T-helper 17 cell (primary cell): ENCODE measurements at places on chromosomes 13 and 19.

- no peak for DNase-seq
Measured at GRCh38 chr13:31725841-31726240, 13.5 kb upstream of the RXFP2 start.

GRCh38 chr13:33348366-33348765 is 62.8 kb upstream of the STARD13 start:
- no peak for DNase-seq

GRCh38 chr19:4206818-4207484 is 22.4 kb upstream of the EBI3 start:
- DNase-seq = no peak

- peak; percentile 12 for DNase-seq
Measured at GRCh38 chr13:106533943-106534638, 1.4 kb downstream of the EFNB2 start.

- DNase-seq = no peak
Measured at GRCh38 chr19:31072451-31072850, 276.8 kb downstream of the TSHZ3 start.

GRCh38 chr19:48795685-48796070 is 15.2 kb downstream of the BCAT2 start:
- DNase-seq = no peak

DNA sequence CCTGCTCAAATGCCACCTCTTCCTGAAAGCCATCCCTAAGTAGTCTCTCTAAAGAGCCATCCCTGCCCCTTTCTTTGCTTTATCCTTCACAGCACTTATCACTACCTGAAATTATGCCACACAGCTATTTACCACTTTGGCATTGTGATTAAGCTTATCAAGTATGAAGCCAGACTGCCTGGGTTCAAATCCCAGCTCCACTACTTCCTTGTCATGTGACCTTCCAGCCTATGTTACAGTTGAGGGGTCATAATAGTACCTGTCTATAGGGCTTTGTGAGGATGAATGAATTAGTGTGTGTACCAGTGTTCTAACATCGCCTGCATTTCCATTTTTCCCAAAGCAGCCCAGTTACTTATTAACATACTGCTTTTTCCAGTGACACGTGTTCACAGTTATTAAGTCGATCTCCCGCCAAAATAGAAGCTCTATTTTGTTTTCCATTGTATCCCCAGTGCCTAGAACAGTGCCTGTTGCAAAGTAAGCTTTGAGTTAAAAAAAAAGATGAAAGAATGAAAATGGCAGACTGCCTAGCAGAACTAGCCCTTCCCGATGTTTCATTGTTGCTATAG is 32.8 kb downstream of the ZSWIM9 start:
- no peak for DNase-seq

DNA sequence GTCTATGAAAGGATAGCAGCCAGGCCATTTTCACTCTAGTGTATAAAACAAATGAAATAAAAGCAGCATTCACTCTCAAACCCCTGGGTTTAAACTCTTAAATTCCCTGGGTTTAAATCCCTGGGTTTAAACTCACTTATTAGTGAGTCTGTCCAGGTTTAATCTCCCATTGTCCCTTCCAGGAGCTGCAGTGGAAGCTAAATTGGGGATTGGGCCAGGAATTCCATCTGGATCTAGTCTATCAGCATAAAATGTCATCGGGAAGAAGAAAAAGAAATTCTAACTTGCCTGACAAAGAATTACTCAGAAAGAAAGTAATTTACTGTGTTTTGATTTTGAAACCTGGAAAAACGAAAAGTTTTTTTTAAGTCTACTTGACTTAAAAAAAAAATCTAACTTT is 54.8 kb downstream of the FRY start:
- no peak for DNase-seq

- no peak for DNase-seq
Measured at GRCh38 chr19:20928371-20928770, 5.3 kb downstream of the ZNF85 start.

DNA sequence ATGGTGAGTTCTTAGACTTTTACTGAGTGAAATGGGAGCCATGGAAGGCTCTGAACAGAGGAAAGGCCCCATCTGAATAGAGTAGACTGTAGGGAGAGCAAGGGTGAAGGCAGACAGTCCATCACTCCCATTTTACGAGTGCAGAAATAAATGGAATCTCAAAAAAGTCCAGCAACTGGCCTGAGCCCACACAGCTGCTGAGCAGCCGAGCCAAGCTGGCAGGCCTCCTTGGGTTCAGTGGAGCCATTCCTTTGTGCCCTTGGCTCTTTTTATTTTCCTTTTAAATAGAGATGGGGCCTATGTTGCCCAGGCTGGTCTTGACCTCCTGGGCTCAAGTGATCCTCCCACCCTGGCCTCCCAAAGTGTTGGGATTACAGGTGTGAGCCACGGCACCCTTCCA is 1.0 kb upstream of the MYH14 start:
- no peak for DNase-seq

DNA sequence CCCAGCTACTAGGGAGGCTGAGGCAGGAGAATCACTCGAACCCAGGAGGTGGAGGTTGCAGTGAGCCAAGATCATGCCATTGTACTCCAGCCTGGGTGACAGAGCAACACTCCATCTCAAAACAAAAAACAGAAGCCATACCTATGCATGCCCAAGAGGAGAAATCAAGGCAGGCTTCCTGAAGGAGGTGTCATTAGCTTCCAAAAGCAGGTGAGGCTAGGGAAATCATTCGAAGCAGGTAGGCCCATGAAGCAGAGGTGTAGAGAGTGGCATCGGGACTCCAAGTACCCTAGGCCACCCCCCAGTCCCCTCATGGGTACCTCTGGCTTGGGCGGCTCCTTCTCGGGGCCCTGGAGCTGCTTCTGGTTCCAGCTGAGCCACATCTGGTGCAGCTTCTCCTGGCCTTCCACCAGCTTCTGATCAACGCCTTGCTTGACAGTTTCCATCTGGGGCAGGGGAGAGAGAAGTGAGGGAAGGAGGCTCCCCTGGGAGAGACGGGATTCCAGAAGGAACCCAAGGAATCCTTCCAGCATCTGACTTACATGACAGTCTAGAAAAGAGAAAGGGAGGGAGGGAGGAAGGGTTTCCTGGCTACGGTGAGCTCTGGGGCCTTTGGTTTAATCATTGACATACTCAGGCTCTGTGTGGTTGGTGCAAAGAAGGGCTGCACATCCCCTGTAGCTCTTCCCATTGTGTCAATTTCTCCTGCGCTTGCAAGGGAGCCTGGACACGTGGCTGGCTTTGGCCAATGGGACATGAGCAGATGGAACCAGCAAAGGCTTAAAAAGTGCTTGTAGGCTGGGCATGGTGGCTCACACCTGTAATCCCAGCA is 13.1 kb upstream of the TICAM1 start:
- no peak for DNase-seq

DNA sequence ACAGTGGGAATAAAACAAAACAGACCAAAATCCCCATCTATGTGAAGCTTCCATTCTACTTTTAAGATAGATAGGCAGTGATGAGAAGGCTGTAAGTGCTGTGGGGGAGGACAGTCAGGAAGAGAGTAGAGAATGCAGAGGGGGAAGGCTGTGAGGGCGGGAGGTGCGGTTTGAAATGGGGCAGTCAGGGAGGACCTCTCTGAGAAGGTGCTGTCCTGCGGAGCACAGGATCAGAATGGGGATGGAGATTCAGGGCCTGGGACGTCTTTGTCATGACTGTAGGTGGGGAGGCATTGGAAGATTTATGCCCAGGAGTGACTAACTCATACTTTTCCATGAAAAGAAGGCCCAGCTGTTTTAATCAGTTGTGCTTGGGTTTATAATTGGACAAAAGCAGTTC is 3.9 kb upstream of the GPR183 start:
- no peak for DNase-seq

DNA sequence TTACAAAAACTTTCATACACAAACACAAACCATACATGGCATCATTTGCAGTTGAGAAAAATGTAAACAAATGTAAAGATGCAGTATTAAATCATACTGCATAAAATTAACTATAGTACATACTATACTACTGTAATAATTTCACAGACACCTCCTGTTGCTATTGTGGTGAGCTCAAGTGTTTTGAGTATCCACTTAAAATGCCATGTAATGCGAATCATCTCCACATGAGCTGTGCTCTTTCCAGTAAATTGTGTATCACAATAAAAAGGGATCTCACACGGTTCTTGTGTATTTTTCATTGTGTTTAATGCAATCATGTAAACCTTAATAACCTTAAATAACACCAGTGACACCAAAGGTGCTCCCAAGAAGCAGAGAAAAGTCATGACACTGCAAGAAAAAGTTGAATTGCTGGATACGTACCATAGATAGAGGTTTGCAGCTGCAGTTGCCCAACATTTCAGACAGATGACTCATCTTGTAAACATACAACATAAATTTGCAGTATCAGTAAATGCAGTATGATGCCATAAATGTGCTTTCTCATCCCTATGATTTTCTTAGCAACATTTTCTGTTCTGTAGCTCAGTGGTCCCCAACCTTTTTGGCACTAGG is 166.6 kb downstream of the RAP2A start:
- DNase-seq = no peak

DNA sequence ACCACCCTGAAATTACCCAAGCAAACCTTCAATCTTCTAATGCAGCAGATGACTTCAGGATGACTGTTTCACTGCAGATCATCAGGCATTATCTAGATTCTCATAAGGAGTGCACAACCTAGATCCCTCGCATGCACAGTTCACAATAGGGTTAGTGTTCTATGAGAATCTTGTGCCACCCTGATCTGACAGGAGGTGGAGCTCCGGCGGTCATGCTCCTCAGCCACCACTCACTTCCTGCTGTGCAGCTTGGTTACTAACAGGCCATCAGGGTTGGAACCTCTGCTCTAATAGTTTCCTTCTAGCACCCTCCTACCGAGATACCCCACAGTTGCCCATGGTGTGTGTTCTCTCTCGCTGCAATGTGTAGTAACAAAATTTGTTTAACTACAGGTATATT is 442.8 kb downstream of the FGF14 start:
- no peak for DNase-seq

DNA sequence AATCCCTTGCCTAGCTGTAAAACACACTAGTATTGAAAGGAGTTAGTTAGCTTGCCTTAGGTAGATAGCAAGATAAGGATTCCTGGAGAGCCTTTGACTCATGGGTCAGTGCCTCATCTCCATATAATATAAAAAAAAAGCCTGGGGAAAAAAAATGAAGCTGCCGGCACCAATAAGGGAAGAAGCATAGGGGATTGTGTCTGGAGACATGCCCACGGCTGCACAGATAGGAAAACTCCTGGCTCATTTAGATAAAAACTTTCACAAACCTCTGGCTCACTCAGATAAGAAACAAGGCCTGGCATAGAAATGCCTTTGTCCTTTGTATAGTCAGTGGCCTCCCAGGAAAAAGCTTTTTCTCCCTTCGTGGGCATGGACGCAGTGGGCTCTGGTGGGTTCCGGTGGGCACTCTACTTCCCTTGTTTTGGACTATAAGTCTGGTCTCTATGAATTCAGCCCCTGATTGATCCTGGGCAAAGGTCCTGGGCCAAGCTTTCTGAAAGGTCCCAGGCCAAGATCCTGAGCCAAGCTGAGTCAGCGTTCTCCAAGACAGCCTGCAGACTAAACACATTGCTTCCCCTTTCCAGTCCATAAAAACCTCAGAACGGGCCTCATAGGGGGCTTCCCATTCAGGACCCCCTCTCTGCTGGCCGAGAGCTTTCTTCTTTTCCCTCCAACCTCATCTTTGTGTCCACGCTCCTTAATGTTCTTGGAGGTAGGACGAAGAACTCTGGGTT is 4.9 kb upstream of the OR7A17 start:
- DNase-seq = no peak

- no peak for DNase-seq
Measured at GRCh38 chr13:47038188-47038587, 141.3 kb upstream of the HTR2A start.

DNA sequence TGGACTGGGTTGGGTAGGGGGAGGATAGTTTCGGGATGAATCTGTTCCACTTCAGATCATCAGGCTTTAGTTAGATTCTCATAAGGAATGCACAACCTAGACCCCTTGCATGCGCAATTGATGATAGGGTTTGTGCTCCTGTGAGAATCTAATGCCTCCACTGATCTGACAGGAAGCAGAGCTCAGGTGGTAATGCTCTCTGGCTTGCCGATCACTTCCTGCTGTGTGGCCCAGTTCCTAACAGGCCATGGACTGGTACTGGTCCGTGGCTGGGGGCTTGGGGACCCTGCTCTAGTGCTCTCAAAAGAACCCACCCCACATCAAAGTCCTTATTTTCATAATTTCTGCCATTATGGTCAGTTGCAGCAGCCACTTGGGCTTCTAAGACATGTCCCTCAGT is 30.1 kb downstream of the DNAJC3 start:
- DNase-seq = no peak

DNA sequence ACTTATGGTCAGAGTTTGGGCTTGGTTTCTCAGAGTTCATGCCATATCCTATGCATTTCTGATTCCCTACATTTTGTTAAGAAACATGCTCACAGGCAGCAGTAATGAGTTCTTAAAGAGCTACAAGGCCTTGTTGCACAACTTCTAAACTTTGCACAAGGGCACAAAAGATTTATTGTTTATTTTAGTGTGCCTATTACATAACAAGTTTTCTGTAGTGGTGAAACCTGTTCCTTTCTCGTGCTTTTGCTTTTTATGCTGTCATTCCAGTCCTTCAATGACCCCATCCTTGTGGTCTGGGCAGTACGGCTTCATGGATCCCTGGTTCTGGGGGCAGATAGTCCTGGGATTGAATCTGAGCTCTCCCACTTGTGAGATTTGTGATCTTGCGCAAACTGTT is 17.8 kb downstream of the ZNF507 start:
- DNase-seq = no peak

GRCh38 chr13:97228850-97229521 is 6.9 kb downstream of the MBNL2 start:
- no peak for DNase-seq

DNA sequence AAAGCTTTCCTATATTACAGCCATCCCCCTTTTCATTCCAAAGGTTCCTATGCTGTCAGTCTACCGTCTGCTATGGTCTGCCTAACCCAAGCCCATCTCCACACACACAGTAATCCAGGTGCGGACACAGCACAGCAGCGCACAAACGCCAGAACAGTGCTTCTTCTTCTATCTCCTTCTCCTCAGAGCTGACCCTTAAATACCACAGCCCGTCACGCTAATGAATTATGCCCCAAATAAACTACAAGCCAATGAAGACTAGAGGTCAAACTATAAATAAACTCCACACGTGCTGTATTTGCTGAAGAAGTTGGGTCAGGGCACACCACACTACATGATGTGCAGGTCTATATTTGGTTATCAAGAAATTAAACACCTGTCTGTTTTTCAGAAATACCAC is 71.8 kb downstream of the TBC1D4 start:
- no peak for DNase-seq

- no peak for DNase-seq
Measured at GRCh38 chr13:71613066-71613745, 253.8 kb downstream of the DACH1 start.

DNA sequence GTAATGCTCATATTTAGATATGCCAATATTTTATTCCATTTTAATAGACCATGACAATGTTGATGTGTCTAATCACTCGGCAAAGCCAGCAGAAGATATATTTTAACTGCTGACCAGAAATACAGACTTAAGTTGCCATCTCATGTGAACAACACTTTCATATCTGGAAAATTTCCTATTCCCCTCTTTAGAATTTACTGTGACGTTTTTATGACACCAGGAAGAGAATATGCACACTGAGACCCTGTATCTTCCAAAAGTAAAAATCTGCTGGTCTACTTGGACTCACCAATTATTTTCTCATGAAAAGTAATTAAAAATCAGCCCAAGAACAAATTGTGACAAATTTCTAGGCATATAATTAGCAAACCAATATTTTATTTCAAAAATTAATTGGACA is 2.1 kb downstream of the PROSER1 start:
- no peak for DNase-seq

GRCh38 chr13:36029166-36029565 is 102.0 kb downstream of the DCLK1 start:
- DNase-seq = no peak
